ENCODE measurements at places on chromosomes 7 and 10.

DNA sequence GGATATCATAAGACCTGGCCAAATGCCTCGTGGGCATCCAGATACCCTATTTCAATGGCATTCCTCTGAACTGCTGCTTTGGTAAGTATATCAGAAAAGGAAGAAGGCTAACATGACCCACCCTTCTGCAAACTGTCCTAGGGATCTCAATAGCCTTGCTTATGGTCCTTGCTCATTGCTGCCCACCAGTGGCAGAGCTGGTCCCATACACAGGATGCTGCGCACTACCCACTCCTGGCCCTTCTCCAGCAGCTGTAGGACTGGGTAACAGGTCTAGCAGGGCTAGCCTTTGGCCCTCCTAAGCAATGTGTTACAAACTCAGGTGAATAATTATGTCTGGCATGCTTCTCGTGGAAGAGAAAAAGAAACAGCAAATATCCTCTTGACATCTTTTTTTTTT, 72.5 kb downstream of the C10orf90 start:
- peak; percentile 30 for DNase-seq

GRCh38 chr7:18153183-18153748, 125.6 kb upstream of the PRPS1L1 start:
- DNase-seq = no peak

DNA sequence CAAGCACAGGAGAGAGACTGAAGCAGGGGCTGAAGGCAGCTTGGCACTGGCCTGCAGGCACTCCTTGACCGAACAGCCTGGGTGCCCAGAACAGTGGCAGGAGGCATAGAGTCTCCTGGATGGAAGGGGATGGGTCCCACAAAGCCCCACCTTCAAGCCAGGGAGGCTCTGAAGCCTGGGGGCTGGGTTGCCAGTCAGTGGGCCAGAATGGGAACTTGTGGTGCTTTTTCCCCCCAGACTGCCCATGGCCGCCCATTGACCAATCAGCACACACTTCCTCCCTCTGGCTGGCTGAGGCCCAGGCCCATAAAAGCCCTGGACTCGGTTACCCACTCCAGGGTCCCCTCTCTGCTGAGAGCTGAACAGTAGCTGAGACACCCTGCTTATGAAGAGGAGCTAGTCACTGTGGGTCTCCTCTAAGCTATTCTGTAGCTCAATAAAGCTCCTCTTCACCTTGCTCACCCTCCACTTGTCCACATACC, 109.6 kb downstream of the ELAPOR2 start:
- no peak for DNase-seq

- no peak for DNase-seq
These were observed 209.9 kb downstream of the BBS9 start for GRCh38 chr7:33339074-33339790.

GRCh38 chr7:31785101-31785500, 98.1 kb downstream of the PPP1R17 start:
- no peak for DNase-seq

- no peak for DNase-seq
These were observed 27.1 kb upstream of the SH3PXD2A start for GRCh38 chr10:103882285-103883007.

DNA sequence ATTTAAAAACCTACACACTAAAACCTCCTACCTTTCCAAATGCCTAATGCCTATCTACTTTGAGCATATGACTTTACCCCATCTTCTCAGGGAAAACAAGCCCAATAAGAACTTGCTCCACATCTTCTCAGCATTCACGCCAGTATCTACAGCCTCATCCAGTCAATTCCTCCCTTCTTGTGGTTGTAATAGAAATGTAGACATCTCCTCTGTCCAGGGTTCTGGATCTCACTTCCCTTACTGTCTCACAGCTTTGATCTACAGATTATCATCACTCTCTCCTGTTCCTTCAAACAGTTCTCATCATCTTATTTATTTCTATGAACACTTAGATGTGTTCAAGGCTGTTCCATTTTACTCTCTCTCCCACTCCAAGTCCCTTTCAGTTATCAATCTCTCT, 70.4 kb upstream of the NOBOX start:
- no peak for DNase-seq

GRCh38 chr7:42217053-42217452, 20.0 kb downstream of the GLI3 start:
- no peak for DNase-seq

GRCh38 chr10:78321000-78321399, 287.3 kb downstream of the RPS24 start:
- DNase-seq = no peak

DNA sequence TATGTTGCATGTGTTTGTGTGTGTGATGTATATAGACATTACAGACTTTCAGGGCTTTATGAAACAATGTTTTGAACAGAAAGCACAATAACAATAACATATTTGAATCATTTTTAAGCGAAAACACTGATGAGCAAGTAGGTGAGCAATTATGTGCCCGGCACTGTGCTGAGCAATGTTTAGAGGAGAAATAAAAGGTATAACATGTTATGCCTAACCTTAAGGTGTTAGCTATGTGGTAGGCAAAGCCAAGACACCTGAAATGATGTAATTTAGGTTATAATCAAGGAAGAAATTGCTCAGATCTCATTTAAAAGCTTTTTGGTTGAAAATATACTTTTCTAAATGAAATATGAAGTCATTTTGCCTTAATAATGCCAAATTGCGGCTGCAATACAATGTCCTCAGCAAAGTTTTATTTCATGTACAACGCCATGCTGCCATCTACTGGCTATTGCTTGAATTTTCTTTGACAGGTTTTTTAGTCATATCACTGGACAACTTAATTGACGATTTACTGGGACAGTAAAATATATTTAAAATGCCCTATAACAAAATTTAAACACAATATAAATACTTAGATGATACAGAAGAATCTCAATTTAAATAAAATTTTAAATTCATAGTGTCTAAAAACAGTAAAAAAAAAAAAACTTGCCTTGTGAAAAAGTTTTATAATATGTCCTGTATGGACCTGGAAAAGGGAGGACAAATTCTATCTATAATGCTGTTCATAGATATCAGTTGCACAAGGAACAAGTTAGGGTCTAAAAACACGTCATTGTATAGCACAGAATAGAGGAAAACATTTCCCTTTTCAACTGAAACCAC, 131.1 kb upstream of the CDK1 start:
- peak; percentile 32 for DNase-seq

GRCh38 chr10:124715439-124715838, 28.7 kb downstream of the FAM53B start:
- no peak for DNase-seq

- DNase-seq = no peak
These were observed 529.5 kb upstream of the SEMA3D start for GRCh38 chr7:85716353-85716752.

- no peak for DNase-seq
These were observed 71.8 kb downstream of the SEMA3C start for GRCh38 chr7:80847027-80847426.

DNA sequence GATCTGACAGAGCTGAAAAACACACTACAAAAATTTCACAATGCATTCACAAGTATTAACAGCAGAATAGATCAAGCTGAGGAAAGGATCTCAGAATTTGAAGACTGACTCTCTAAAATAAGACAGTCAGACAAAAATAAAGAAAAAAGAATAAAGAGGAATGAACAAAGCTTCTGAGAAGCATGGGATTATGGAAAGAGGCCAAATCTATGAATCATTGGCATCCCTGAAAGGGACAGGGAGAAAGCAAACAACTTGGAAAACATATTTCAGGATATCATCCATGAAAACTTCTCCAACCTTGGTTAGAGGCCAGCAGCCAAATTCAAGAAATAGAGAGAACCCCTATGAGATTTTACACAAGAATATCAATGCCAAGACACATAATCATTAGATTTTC, 804.8 kb upstream of the IGFBP3 start:
- DNase-seq = no peak

DNA sequence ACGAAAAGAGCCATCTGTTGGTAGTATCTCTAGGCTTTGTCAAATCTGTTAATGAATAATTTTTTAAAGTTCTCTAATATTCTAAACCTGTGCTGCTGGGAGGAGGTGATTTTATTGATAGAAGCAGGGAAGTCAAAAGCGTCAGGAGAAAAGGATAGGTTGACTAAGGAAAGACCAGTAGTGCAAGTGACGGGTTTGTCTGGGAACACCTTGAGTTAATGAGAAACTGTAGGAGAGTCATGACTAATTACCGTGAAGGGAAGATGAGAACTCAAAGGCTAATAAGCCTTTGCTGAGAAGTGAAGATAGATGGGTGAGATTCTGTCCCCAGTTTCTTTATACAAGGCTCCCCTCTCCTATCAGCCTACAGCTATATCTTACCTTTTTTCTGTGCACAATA, 5.0 kb upstream of the PDK4 start:
- DNase-seq = no peak

GRCh38 chr7:105916603-105917002, 40.2 kb upstream of the ATXN7L1 start:
- no peak for DNase-seq
